Stimulated activated CD8-positive, alpha-beta memory T cell treated with anti-CD3 and anti-CD28 coated beads, Interleukin-4, amount 100 ng/mL, for 1 hour (primary cell): ENCODE measurements at places on chromosomes 12 and 14.

DNA sequence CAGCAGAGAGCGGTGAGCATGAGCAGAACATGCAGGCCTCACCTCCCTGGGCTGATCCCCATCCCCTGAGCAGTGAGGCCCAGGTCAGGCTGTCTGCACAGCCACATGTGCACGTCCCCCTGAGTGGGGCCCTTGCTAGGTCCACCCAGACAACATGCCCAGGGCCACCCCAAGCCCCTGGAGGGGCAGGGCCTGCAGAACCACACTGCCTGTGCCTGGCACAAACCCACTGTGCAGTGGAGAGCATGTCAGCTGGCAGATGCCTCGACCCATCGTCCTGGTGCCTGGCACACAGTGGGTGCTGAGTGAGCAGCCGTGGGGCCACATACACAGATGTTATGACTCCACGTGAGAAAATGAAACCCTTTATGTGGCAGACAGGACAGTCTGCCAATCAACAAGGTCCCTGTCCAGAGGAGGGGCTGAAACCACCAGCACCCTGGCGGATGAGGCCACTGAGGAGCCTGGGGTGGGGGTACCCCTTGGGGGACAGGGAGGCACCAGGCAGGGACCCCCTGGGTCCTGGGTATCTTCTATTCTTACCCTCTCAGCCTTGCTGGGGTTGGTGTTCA, 8.3 kb downstream of the ANHX start:
- no peak for DNase-seq

- no peak for DNase-seq
These were observed 144.2 kb downstream of the C12orf75 start for GRCh38 chr12:105474672-105475071.

GRCh38 chr14:32738206-32738871, 200.3 kb upstream of the NPAS3 start:
- DNase-seq, result no peak

DNA sequence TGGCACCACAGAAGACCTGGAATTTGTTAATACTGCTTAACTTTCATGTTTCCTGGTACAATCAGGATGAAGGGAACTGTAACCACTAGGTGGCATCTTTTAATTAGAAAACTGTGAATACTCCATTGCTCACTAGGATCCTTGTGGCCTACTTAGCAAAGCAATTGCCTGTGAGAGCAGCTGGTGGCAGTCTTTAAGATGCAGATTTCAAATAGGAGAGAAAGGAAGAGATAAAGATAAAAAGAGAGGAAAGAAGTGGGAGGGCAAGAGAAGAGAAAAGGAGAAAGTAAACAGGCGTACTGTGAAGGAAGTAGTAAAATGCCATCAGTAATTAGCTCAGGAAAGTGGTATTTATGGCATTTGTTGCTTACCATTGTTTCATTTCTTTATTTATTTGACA, 114.5 kb downstream of the RAD51B start:
- no peak for DNase-seq

- DNase-seq, result no peak
These were observed 16.6 kb upstream of the EEA1 start for GRCh38 chr12:92945659-92946220.

- no peak for DNase-seq
These were observed 31.4 kb downstream of the ETNK1 start for GRCh38 chr12:22656376-22656775.

DNA sequence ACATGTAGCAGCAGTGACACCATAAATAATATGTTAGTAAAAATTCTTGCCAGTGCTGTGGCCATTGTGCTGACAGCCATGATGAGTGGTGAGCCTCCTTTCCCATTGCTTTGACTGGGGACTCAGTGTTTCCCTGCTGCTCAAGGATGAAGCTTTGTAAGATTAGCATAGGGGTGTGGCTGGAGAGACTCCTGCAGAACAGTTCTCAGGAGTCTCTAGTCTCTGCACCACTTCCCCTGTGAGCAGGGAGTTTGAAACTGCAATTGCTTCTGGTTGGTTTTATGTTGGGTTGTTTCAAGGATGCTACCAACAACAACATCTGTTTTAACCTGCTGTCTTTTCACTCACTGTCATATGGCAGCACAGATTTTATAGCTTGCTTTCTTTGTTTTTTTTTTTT, 41.4 kb downstream of the ZC3H14 start:
- DNase-seq, result no peak

- no peak for DNase-seq
These were observed 12.3 kb downstream of the IL31 start for GRCh38 chr12:122161682-122162081.
